Activated CD4-positive, CD25-positive, alpha-beta regulatory T cell treated with anti-CD3 and anti-CD28 coated beads, Interleukin-2, amount 50 U/mL, for 72 hours (primary cell): ENCODE measurements at places on chromosomes 6 and 20.

DNA sequence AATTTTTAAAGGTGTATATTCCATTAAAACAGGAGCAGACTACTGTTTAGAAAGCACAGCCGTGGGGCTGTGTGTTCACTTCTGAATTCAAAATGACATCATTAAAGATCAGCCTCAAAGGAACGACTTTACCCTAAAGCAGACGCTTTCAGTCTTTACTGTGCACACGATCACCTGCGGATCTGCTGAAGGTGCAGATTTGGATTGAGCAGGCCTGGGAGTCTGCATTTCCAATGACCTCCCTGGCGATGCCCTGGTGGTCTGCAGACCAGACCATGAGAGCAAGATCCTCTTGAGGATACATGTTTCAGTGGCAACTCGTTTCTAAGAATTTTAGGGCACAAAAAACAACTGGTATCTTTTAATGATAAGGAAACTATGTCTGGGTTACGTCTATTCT is 27.2 kb downstream of the TXNDC5 start:
- DNase-seq: no peak

DNA sequence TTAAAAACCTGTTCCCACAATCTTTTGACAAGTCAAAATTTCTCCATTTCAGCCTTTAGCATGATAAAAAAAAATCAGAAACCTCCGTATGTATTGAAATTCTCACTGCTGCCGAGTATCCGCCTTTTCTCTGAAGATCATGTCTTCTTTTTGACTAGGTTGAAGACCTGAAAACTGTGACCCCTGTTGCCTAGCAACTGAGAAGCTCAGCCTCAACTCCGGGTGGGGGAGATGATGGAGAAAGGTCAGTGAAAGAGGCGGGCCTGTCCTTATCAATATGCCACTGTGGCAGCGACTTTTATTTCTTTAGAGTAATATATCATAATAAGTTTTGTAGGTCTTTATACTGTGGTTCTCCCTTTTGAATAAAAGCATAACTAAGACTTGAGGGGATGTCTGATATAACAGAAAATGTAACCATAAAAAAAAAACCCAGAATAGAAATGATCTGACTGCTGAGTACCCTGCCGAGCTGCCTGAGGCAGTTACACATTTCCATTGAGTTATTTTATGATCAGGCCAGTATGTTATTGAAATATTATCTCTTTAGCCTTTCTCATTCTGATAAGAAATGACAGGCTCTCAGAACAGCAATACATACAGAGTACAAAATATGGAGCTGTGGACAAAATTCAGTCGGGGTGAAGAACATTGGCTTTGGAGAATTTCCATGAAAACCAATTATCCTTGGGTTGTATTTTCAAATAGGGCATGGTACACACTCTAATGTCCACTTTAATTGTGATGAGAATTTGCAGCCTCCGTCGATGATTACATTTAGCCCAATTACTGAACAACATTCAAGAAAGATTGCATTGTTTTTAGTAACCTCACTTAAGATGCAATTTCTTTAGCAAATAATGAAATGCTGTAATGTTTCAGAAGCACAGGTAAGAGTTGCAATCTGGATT is 136.7 kb upstream of the EEF1E1 start:
- DNase-seq: no peak

DNA sequence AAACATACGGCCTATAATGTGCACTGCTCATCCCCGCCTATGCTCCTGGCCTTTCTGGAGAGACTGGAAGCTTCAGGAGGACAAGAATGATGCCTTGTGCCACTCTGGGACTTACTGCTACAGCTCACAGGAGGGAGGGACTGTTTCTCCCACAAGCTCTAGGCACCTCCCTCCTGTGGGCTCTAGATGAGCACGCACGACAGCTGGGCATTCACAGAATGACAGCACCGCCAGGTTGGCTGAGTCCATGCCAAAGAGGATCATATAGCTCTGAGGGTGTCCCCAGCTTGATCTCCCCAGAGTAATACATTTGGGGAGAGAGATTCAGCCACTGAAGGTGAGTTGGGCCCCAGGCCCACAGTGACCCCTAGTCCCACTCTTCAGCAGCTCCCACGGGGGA is 10.1 kb upstream of the PGC start:
- DNase-seq: no peak

DNA sequence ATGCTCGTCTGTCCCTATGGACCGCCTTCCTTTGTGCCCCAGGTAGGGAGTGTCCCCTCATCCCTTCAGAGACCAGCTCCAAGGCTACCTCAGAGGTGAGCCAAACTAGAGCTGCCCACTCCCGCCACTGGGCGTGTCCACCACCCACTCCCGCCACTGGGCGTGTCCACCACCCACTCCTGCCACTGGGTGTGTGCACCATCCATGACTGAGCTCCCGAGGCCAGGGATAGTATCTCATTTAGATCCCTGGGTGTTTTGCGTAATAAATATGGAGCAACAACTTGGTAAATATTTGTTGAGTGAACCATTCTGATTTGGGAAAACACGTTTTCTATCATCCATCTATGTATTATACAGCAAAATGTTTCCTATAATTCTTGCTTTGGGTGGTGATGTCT is 68.8 kb downstream of the ZBTB2 start:
- no peak for DNase-seq

GRCh38 chr20:46203510-46203837 is 85.4 kb downstream of the CD40 start:
- DNase-seq: no peak

GRCh38 chr6:10381830-10382208 is 33.1 kb downstream of the TFAP2A start:
- no peak for DNase-seq

- no peak for DNase-seq
These were observed 14.2 kb downstream of the PAX1 start for GRCh38 chr20:21719592-21720214.

- no peak for DNase-seq
These were observed 55.9 kb upstream of the KCNK16 start for GRCh38 chr6:39378175-39378959.

DNA sequence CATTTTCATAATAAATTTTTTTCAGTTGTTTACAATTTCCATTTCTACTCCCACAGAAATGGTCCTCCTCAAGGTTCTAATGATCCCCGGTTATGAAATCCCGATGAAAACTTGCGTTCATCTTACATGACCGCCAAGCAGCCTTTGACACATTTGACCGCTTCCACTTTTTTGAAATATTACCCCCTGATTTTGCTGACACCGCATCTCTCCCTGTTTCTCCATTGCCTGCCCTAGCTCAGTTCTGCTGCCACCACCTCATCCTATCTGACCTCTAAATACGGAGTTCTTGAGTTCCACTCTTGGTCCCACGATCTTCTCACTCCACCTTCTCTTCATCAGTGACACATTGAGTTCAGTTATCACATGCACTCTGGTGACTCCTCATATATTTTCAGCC is 74.1 kb downstream of the SLC35B3 start:
- no peak for DNase-seq

DNA sequence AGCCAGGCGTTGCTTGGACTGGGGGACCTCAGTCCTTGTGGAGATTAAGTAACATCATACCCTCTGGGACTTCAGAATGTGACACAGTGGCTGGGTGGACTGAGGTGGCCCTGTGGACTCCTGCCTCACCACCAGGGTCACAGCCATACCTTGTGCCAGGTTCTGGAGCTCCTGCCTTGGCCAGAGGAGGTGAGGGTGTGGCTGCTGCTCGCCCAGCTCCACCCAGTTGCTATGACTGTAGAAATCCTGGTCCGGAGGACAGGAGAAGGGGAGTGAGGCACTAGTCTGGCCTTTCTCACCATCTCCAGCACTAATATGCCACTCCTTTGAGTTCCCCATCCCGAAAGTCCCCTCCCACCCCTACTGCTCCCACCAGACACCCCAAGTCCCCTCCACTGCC is 1.9 kb downstream of the VWA7 start:
- DNase-seq: no peak
